ENCODE measurements at places on chromosomes 3 and 15. TPM values are rescaled to one million over a fixed set of nuclear protein-coding genes. Genes with fewer than 3 reads are reported as not detected.

The NR1I2 gene
- total RNA-seq, result not detected

The OR5K1 gene
- not detected for total RNA-seq

The TMEM89 gene
- not detected for total RNA-seq

The CYP11A1 gene
- not detected for total RNA-seq

The PLA2G4D gene
- total RNA-seq, result not detected

The PYGO1 gene
- 7.6 TPM for total RNA-seq

The FOXB1 gene
- total RNA-seq, result not detected

The FBXL2 gene
- 7.4 TPM for total RNA-seq

The STRA6 gene
- 69.6 TPM for total RNA-seq

The IL12A gene
- total RNA-seq, result 1.1 TPM

The GOLGA6L2 gene
- not detected for total RNA-seq

The CLDN1 gene
- total RNA-seq, result 22.6 TPM

The CNTN6 gene
- total RNA-seq, result not detected

The CFAP20DC gene
- total RNA-seq, result 2.5 TPM
